Pulmonary artery endothelial cell (primary cell): ENCODE measurements at places on chromosomes 1 and 21.
A peak's percentile ranks its signal among the peaks of the same experiment; 100 is the strongest.

- DNase-seq = no peak
Measured at GRCh38 chr1:112165375-112165774, 175.9 kb upstream of the KCND3 start.

GRCh38 chr1:173507205-173507846 is 30.2 kb downstream of the PRDX6 start:
- DNase-seq = no peak

DNA sequence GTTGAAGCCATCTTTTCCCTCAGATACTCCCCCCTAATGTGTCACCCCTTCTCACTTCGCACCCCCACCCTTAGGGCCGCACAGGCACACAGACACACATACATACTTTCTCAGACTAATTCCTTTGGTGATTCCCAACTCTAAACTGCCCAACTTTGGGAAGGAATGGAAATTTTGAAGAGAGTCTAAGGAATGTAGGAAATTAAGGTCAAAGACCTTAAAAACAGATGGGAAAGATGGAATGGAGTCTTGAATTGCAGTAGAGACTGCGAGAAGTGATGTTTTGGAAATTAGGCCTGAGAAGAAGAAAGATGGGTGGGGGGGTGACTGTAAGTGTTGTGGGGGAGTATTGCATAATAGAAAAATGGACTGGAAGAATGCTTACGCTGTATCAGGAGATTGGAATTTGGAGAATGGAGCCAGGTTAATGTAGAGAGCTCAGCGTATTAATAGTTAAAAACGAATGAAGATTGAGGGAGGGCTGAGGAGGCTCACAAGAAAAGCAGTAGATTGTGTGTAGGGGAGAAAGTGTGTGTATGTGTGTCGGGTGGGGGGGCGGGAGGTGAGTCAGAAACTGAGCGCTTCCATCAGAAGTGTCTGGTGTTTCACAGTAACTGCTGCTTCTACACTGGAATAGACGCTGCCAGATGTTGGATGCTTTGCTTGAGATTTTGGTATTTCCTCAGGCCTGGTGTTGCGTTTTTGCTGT is 1.7 kb downstream of the PIP5K1A start:
- DNase-seq = no peak

- DNase-seq = no peak
Measured at GRCh38 chr1:234758851-234759250, 148.9 kb upstream of the IRF2BP2 start.

GRCh38 chr1:34319218-34319617 is 142.5 kb downstream of the C1orf94 start:
- DNase-seq = no peak

GRCh38 chr1:229792012-229792975 is 166.2 kb downstream of the URB2 start:
- DNase-seq = no peak

DNA sequence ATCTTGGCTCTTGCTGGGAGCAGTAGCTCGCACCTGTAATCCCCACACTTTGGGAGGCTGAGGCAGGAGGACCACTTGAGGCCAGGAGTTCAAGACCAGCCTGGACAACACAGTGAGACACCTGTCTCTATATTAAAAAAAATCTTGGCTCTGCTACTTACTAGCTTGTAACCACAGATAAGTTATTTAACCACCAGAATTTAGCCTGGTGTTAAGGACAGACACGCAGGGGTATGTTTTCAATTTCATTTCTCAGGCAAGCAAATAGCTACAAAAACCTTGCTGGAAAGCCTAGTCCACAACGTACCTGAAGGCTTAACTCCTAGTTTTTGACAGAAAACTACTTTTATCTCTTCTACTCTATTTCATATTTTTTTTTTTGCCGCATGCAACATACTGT is 24.8 kb upstream of the GFI1 start:
- DNase-seq = no peak

DNA sequence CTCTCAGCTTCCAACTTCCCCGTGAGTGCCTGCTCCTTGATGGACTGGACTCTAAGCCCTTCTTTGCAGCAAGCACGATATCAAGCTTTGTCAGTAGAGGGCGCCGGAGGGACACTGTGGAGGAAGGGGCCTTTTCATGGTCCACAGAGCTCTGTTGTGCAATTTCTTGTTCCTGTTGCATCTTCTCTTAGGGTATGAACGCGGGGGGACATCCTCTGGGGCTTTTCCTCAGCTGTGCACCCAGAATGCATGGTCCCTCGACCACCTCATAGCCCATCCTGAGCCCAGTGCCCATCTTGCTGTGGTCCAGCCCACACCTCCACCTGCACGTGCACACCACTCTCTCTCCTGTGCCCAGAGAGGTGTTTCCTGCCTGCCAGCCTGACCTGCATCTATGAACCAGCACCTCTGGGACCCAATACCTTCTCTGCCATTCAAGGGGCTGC is 556.8 kb downstream of the PTPRU start:
- peak; percentile 30 for DNase-seq

DNA sequence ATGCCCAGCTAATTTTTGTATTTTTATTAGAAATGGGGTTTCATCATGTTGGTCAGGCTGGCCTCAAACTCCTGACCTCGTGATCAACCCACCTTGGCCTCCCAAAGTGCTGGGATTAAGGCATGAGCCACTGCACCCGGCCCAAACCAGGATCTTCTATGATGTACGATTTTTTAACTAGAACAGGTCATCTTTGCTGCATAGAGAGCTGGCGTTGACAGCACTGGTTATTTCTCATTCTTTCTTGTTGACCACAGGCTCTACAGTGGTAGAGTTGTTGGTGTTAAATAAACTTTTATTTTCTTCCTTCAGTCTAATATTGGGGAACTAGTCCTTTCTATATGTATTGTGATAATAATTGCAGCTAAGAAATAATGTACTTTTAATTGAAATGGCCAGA is 3.8 kb upstream of the MAB21L3 start:
- DNase-seq = no peak

- no peak for DNase-seq
Measured at GRCh38 chr1:17635811-17636210, 96.3 kb downstream of the ARHGEF10L start.

- DNase-seq = no peak
Measured at GRCh38 chr1:114090738-114091505, 62.7 kb downstream of the SYT6 start.

DNA sequence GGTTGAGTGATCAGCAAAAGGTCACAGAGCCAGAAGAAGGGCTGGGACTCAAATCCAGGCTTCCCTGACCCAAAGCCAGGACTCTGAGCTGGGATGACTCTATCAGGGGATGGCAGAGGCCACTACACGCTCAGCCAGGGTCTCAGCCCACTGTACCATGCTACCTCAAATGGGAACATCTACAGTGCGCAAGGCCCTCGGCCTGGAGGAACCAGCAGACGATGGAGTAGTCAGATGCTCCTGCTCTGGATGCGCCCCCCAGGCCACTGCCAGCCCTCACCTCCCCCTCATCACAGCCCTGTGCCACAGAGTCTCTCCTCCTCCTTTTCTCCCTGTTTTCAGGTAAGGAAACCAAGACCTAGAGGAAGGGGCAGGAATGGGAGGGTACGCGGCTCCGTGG is 39.0 kb downstream of the GLIS1 start:
- DNase-seq = no peak

DNA sequence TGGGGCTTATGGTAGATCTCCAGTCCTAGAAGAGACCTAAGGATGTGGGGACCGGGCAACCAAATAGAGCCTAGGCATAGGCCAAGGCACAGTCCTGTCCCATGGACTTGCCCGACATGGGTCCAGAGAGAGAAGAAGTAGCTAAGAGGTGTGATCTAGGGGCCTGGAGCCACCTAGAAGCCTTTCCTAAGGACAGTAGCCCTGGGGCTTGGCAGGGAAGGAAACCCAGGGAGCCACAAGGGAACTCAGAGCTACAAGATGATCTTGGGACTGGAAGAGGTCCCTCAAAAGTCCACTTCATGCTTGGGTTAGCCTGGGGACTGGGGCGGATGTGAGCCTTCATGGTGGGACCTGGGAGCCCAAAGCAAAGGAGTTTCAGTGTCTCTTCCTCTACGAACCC is 18.8 kb downstream of the IRF2BP2 start:
- no peak for DNase-seq

DNA sequence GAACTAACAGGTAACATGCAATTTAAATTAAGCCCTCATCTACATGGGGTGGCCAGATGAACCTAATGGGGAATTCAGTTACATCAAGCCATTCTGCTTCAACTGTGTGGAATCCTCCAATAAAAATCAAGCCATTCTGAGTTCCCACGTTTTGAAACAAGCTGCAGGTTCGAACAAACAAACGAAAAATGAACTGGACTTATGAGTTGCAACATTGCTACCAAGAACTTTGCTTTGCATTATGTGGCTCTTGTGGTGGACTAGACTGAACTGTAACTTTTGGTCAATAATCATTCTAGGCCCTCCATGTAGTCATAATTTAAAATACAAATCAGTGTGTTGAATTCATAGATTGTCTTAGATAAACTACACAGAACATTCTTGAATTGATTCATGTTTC is 517.2 kb downstream of the PTBP2 start:
- no peak for DNase-seq

DNA sequence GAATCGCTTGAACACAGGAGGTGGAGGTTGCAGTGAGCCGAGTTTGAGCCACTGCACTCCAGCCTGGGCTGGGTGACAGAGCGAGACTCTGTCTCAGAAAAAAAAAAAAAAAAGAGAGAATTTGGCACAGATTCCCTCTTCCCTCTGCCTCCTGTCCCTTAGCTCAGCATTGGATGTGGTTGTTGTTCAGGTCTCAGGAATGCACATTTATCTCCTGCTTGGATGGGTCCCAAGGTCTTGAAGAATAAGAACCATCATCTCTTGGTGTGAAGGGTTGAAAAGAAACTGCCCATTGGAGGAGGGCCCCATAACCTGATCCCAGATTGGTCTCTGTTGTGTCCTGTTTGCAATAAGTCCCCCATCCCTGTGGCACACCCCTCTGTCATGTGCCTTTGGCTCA is 34.9 kb downstream of the UBIAD1 start:
- no peak for DNase-seq

DNA sequence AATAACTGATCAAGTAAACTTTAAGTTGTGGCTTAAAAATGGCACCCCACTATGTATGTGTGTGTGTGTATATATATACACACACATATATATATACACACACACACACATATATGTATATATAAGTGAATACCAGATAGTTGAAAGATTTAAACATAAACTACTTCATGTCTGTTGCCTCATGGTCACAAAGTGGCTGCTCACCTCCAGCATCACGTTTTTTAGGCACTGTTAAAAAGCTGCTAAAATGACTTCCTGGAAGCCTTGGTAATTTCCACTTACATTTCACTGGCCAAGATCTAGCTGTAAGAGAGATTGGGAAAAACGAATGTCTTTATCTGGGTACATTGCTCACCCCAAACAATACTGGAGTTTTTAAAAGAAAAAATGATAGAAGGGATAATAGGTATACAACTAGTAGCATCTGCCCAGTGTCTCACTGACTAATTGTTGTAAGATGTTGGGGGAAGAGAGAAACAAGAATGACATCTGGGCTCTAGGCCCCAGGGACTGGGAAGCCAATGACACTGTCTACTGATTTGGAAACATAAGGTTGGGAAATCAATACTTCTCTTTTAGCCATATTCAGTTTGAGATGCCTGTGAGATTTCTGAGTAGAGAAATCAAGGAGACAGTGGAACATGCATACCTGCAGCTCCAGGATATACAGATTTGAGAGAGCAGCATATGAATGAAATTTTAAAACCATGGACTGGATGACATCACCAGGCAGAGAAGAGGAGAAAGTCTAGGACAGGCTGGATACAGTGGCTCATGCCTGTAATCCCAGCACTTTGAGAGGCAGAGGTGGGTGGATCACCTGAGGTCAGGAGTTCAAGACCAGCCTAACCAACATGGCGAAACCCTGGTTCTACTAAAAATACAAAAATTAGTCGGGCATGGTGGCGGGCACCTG is 42.8 kb downstream of the CLDN14 start:
- no peak for DNase-seq

- no peak for DNase-seq
Measured at GRCh38 chr1:74767490-74767889, 34.5 kb downstream of the TYW3 start.

DNA sequence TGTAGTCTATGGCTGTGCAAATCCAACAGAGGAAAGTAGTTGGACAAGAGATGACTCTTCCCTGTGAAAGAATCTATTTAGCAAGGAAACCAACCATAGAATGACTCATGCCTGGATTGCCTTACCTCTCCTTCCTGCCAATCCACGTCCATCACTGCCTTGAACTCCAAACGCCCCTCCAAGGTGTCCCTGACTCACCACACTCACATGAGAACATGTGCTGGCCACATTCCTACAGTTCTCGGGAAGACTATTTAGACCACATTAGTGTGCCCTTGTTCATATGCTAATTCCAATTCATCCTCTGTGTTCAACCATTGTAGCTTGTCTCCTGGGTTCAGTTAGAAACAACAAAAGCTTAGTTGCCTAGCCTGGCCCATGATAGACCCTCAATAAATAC is 157.3 kb downstream of the SLC30A10 start:
- DNase-seq = no peak

- DNase-seq = no peak
Measured at GRCh38 chr1:201841265-201841912, 12.4 kb downstream of the IPO9 start.

DNA sequence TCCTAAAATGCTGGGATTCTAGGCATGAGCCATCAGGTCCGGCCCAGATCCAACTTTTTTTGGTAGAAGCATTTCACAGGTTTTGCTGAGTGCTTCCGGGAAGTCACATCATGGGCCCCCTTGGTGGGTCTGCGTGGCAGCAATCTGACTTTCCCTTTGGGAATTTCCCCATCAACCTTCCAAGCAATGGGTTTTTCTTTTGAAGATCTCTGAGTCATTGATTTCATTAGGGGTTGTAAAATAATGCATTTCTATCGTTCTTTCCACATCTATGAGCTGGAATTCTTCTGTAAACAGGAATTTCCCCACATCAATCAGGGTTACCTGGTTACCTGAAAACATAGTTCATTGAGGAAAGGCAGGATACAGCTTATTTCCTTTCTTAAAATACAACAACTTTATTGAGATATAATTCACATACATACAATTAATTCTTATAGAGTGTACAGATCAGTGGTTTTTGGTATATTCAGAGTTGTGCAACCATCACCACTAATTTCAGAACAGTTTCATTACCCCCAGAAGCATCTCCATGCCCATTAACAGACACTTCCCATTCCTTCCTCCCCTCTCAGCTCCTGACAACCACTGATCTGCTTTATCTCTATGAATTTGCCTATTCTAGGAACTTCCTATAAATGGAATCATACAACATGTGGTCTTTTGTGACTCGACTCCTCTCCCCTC is 9.9 kb upstream of the ZBTB17 start:
- DNase-seq = no peak

DNA sequence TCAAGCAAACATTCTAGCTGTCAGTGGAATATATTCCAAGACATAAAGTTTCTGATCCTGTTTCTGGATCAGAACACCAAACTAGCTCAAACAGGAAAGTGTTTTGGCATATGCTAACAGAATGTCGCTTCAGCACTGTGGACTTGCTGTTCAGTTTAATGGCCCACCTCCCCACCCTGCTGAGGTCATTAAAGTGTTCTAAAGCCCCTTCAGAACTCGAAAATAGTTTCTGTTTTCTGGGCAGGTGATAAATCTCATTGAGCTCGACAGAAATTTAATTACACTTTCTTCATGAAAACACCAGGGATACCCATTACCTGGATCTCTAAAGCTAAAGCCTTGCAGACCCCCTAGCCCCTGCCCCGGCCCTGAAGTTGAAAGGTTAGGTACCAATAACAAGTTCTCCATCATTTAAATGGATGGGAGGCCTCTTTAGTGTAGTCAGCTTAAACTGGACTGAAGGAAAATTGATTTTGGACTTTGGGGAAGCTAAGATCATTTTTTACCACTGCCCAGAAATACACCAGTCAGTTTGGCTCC is 3.9 kb upstream of the C1orf105 start:
- no peak for DNase-seq
